ENCODE measurements at places on chromosomes 7 and 10. TPM values are rescaled to one million over a fixed set of nuclear protein-coding genes. Genes with fewer than 3 reads are reported as not detected.

GRCh38 chr10:71516890-71517289 lies 120.2 kb downstream of the CDH23 start:
- DNase-seq = no peak

GRCh38 chr10:9342885-9343570 lies 1288.5 kb downstream of the GATA3 start:
- DNase-seq = peak; percentile 40

DNA sequence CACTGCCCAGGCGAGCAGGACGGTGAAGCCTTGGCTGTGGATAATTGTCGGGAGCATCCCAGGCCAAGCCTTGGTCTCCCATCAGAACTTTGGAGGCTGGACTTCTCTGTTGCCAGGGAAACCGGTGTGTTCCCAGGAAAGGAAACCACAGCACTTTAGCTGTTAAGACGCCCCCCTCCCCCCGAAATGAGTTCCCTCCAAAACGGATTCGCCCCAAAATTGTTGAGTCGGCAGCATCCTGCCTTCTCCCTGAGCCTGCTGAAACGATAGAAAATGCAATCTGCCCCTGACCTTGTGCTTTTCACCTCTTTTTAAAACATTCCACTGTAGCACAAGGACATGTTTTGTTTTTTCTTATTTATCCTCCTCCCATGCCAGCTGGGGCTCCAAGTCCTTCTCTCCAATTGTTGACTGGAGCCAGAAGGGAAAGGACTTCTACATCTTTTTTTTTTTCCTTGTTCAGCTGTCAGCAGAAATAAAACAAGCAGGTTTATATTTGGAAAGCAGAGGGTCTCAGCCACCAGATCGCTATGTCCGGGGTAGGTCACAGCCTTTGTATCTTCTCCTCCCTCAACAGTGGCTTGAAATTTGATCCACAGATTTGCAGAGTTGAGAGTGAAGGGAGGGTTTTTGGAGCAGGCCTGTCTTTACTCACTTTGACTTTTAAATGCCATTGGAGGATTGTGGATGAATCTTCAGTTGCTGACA lies 116.5 kb downstream of the ZMIZ1 start:
- DNase-seq = peak; percentile 61

Gene SLC13A4
- 0.10 TPM for total RNA-seq

DNA sequence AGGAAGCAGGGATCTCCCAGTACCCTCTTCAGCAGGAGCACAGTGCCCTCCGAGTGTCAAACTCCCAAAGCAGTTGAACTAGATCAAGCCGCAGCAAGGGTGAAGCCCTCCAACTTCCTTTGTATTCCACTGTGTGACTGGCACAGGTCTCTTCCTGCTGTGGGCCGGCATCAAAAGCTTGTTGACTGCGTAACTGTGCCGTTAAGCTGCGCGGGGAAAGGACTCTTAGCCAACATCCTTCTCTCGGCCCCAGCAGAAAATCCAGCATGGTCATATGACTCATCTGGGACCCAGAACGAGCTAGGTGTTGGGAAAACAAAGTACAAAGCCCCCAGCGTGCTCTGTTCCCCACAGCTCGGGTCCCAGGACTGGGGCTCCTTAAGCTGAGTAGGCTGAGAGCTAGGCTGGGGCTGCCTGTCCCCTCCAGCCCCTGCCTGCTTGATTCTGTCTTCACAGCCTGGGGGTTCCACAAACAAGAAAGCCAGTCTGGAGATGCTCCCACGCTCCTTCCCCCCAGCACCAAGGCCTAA lies 52.2 kb downstream of the COL17A1 start:
- DNase-seq = no peak

Gene SUN3
- not detected for total RNA-seq

Gene MYL10
- total RNA-seq = 3.2 TPM

DNA sequence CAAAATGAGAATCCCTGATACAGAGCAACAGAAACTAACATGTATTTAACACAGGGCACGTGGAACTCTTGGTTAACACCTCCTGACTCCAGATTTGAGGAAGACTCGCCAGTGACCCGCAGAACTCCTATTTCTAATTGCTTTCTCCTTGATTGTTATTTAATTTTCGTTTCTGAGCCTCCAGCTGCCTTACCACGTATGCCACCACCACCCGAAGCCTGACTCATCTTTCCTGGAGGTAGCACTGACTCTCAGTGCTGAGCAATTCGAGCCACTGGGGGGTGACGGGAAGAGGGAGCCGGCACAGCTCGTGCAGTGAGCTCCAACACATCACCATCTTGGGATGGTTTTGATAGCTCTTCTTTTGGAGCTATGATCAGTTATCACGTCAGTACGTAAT lies 273.9 kb upstream of the MGMT start:
- DNase-seq = no peak

DNA sequence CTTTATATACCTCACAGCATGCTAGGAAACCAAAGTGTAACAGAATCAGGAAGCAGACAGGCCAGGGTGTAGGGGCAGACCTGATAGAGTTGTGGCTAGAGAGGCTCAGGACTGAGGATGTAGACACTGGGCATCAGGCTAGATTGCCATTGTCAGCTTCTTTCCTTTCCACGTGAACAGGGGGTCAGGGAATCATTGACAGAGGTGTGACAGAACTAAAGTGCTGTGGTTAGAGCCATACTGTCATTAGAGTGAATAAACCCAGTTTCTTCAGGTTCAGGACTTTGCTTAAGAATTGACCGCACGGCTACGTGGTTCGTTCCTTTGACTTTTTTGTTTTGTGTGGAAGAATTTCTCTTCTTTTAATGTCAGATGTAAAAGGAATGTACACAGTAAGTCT lies 90.7 kb downstream of the CALD1 start:
- no peak for DNase-seq

Gene HGF
- total RNA-seq = 4.7 TPM

Gene HECTD2
- total RNA-seq = 20.4 TPM

Gene PPP1R17
- total RNA-seq = not detected

DNA sequence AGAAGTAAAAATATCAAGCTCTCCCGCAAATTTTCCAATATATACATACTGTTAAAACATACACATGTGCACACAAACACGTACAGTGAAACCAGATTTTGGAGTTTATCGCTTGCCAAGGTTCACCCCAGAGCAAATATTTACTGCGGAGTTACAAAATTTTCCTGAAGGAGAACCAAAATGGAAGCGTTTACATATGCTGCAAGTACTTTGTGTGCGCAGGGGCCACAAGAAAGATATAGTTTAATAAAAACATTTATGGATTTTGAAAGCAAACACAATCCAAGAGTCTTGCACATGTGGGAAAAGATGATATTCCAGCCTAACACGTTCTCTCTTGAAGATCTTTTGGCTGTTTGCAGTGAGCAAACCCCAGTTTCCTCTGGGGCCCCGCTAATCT lies 301.3 kb upstream of the NFE2L3 start:
- peak; percentile 75 for DNase-seq

DNA sequence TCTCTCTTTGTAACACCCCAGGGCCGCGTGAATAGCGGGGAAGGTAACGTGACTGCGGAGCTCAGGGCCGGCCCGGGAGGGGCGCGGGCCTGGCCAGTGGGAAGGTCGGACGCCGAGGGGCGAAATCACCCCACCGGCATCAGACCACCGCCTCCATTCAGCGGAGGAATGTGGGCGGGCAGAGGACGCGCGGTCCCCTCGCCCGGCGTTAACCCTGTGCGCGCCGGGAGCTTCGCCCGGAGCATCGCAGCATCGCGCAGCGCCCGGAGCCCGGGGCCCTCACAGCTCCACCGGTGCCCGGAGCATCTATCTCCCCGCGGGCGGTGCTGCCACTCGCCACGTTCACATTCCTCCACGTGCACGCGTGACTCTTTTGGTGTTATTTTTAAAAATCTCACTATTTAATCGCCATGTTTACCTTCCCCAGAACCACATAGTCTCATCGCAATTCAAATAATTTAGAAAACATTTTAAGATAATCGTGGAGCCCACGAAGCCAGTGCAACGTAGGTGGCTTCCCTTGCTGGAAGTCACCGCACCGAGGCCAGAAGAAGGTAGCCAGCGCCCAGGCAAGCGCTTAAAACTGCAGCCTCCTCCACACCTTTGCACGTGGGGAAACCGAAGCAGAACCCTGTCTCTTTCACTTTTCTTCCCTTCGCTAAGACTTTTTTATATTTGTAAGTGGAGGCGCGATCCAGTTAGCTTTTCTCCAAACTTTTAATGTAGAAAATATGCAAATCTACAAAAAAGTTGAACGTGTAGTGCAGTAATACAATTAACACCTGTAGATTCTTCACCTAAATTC lies 21.8 kb downstream of the FGFBP3 start:
- DNase-seq = no peak
